ENCODE measurements at places on chromosomes 13 and 19.

GRCh38 chr13:97263160-97263559 is 41.0 kb downstream of the MBNL2 start:
- peaks cover 3% of the 10 kb centered on the region for H3K4me1 ChIP-seq
- no peaks in the 10 kb centered on the region for H3K27me3 ChIP-seq
- no peaks in the 10 kb centered on the region for H3K36me3 ChIP-seq

- H3K27me3 ChIP-seq = no peaks in the 10 kb centered on the region
- no peak overlapping the region for H3K27ac ChIP-seq
Measured at GRCh38 chr19:20416661-20417060, 148.9 kb downstream of the ZNF737 start.

DNA sequence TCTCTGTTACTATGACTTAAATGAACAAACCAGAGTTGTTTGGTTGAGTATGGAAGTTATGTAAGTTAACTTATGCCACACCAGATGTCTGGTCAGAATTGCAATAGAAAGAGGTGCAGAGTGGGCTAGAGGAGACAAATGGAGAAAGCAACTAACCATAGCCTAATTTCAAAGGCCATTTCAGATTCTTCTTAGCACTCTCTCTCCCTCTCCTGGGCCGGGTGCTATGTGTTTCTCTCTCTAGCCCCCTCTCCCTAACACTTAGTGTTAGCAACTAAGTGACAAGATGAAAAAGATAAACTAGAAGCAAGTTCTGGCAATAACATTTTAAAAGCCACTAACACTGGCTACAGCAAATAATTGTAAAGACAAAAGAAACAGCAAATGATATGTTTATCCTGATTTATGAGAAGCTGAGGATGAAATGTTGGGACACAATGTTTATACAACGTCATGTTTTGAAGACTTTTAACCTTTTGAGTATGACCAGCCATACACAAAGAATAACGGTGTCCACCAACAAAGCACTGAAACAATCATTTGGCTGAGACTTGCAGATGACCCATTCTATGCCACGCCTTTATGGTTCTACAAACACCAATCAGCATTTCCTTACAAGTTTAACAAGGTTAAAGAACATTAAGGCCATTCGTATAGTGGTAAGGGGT is 18.6 kb downstream of the SERPINE3 start:
- H3K4me1 ChIP-seq = no peaks in the 10 kb centered on the region
- H3K27me3 ChIP-seq = no peaks in the 10 kb centered on the region
- no peak overlapping the region for H3K4me3 ChIP-seq

DNA sequence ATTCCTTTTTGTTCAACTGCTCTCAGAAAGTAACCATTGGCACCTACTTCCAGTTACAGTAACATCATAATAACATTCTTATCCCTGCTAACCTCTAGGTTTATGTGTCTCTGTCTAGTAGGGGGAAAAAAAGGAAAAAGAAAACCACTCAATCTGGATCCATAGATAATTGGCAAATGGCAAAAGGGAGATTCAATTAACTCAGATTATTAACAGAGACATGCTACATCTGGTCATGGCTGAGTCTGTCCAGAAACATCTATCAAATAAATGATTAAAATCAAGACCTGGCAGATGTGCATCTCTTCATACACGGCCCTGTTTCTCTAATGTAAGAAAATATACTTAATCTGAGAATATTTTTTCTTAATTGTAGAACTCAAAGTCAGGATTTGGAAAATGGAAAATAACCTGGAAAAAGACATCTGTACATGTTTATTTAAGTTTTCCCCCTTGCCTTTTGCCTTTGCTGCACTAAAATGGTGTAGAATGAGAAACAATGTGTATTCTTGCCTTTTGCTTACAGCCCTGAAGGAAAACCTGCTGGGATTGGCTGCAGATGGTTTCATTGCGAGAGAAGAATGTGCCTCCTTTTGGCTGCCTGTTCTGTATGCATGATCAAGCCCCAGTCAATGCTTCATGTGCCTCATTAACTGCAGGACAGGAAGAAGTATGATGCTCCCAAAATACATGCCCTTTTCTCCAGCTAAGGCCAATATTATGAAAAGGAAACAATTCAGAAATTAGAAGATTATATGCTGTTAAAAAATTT is 921.6 kb upstream of the PCDH20 start:
- H3K36me3 ChIP-seq = no peaks in the 10 kb centered on the region
- H3K4me1 ChIP-seq = no peaks in the 10 kb centered on the region
- DNase-seq = peak; percentile 40
- no peak overlapping the region for H3K4me3 ChIP-seq
- no peaks in the 10 kb centered on the region for H3K27me3 ChIP-seq

- H3K4me3 ChIP-seq = no peak overlapping the region
- DNase-seq = peak; percentile 50
- H3K36me3 ChIP-seq = no peaks in the 10 kb centered on the region
- no peaks in the 10 kb centered on the region for H3K4me1 ChIP-seq
- H3K27me3 ChIP-seq = no peaks in the 10 kb centered on the region
Measured at GRCh38 chr13:87426742-87427141, 244.4 kb upstream of the SLITRK5 start.

GRCh38 chr13:42048684-42049453 is 421 bp downstream of the DGKH start:
- peak; percentile 65 for DNase-seq
- no peaks in the 10 kb centered on the region for H3K27me3 ChIP-seq
- peak overlapping the region; percentile 65 for H3K27ac ChIP-seq

- no peaks in the 10 kb centered on the region for H3K36me3 ChIP-seq
- no peak overlapping the region for H3K4me3 ChIP-seq
- H3K27ac ChIP-seq = no peak overlapping the region
- H3K4me1 ChIP-seq = peaks cover 4% of the 10 kb centered on the region
Measured at GRCh38 chr19:3606174-3606689, 443 bp downstream of the TBXA2R start.

- no peaks in the 10 kb centered on the region for H3K4me1 ChIP-seq
- H3K4me3 ChIP-seq = no peak overlapping the region
- peak; percentile 19 for DNase-seq
- H3K27me3 ChIP-seq = no peaks in the 10 kb centered on the region
- H3K27ac ChIP-seq = no peak overlapping the region
Measured at GRCh38 chr19:56995303-56995702, 124.5 kb upstream of the USP29 start.

DNA sequence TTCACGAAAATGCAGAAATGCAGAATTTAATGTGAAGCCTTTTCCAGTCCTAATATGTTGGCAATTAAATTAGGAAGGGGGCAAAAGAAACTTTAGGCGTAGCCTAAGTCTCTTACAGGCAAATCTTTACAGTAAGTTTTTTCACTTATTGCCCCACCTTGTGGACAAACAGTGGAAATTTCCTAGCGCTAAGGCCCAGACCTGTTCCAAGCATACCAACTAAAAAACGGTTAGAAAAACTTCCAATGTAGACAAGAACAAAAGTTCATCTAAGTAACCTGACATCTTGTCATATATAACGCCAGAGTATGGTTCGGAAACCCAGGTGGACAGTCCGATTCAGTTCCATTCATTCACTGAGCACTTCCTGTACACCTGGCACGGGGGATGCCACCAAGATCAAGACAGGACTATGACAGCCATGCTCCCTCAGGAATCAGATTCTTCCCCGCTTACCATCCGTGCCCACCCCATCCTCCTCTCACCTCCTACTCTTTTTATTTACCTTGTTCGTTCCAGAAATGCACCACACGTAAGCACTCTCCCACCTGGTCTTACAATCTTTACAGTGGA is 4.9 kb downstream of the ZAR1L start:
- no peak overlapping the region for H3K4me3 ChIP-seq
- no peaks in the 10 kb centered on the region for H3K36me3 ChIP-seq
- DNase-seq = peak; percentile 51
- no peaks in the 10 kb centered on the region for H3K4me1 ChIP-seq
- no peaks in the 10 kb centered on the region for H3K27me3 ChIP-seq
- no peak overlapping the region for H3K27ac ChIP-seq

DNA sequence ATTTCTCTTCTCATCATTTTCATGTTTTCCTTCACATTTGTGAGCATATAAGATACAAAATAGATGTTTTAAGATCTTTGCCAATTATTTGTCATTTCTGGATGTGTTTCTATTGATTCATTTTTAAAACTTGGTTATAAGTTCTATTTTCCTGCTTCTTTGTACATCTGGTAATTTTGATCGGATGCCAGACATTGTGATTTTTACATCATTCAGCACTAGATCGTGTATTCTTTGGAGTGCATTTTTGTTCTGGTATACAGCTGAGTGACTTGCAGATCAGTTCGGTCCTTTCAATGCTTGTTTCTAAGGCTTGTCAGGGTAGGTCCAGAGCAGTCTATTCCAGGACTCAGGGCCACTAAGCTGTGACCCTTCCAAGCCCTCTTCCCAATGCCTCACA is 198.2 kb downstream of the KLF12 start:
- H3K4me3 ChIP-seq = no peak overlapping the region
- no peak for DNase-seq
- peaks cover 4% of the 10 kb centered on the region for H3K4me1 ChIP-seq
- H3K27ac ChIP-seq = no peak overlapping the region

GRCh38 chr19:31553112-31553845 is 204.0 kb upstream of the TSHZ3 start:
- DNase-seq = no peak
- H3K4me1 ChIP-seq = peaks cover 2% of the 10 kb centered on the region

- peaks cover 7% of the 10 kb centered on the region for H3K36me3 ChIP-seq
- DNase-seq = no peak
- H3K4me1 ChIP-seq = no peaks in the 10 kb centered on the region
- no peak overlapping the region for H3K27ac ChIP-seq
- H3K27me3 ChIP-seq = no peaks in the 10 kb centered on the region
Measured at GRCh38 chr19:55042344-55042678, 4.2 kb upstream of the GP6 start.

DNA sequence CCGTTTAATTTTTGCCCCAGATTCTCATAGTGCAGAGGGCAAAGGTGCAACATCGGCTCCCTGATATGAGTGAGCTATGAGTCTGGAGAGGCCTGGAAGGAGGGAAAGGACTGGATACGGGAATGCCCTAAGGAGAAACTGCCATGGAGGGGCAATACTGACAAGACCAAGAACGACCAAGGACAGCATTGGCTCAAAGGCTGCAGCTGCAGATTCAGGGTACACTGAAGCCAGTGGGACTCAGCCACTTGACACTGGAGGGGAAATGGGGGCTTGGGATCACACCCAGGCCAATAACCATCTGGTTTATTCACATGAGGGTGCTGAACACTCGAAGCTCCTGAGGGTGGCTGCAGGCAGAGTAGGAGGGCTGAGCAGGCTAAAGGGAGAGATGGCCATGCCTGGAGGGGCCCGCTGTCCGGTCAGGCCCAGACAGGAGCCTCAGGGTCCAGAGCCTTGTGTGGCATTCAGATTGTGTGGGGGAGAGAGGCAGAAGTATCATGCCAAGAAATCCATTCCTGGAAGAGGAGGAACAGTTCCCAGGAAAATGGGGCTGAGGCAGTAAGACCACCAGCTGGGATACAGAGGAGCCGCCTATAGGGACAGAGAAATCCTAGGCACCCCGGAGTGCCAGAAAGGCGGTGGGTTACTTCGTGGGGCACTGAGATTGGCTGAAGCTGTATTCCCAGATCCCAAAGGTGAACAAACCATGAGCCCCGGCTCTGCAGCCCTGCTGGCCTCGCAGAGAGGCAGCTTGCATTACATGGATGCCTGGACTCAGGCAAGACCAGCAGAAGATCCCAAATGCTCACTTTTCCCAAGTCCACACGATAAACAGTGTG is 20.7 kb downstream of the COL4A1 start:
- H3K27me3 ChIP-seq = no peaks in the 10 kb centered on the region
- H3K4me1 ChIP-seq = no peaks in the 10 kb centered on the region
- H3K4me3 ChIP-seq = no peak overlapping the region
- no peak overlapping the region for H3K27ac ChIP-seq
- H3K36me3 ChIP-seq = no peaks in the 10 kb centered on the region

GRCh38 chr13:101343128-101343787 is 73.0 kb downstream of the NALCN start:
- H3K4me3 ChIP-seq = no peak overlapping the region
- H3K27ac ChIP-seq = no peak overlapping the region
- no peaks in the 10 kb centered on the region for H3K4me1 ChIP-seq
- no peaks in the 10 kb centered on the region for H3K36me3 ChIP-seq

GRCh38 chr13:76713280-76713679 is 172.9 kb downstream of the KCTD12 start:
- H3K27ac ChIP-seq = no peak overlapping the region
- no peaks in the 10 kb centered on the region for H3K27me3 ChIP-seq
- no peak for DNase-seq
- H3K4me3 ChIP-seq = no peak overlapping the region

DNA sequence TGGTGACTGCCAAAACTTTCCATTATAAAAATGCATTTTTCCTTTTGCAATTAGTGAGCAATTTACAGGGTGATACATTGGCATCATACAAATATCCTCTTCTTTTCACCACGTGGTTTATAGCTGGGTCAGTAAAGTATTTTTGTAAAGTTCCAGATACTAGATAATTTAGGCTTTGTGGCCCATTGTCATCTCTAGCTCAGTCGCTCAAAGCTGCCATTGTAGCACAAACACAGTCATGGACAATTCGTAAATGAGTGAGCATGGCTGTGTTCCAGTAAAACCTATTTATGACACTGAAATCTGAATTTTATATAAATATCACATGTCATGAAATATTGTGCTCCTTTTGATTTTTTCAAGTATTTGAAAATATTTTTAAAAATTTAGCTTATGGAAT is 162.9 kb downstream of the USP12 start:
- H3K27ac ChIP-seq = no peak overlapping the region
- H3K4me3 ChIP-seq = no peak overlapping the region
- no peaks in the 10 kb centered on the region for H3K27me3 ChIP-seq
- H3K36me3 ChIP-seq = no peaks in the 10 kb centered on the region

DNA sequence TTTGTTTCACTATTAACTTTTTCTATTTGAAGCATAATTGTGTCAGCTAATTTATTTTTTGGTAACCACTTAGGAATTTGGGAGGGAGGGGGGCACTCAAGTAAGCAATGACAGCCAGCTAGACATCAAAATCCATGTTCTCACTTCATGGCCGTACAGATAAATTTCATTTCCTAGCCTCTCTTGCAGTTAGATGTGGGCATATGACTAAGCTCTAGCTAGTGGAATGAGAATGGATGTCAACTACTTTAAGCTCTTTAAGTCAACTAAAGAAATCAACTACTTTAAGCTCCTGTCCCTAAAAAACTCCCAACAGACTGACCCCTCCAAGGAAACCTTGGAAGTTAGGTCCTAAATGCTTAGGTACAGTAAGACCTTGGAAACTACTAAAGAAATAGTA is 92.0 kb downstream of the KCNRG start:
- no peaks in the 10 kb centered on the region for H3K36me3 ChIP-seq
- H3K27ac ChIP-seq = no peak overlapping the region
- H3K27me3 ChIP-seq = no peaks in the 10 kb centered on the region
- H3K4me3 ChIP-seq = no peak overlapping the region
- DNase-seq = no peak

Data from mesendoderm (in vitro differentiated cells).